ENCODE measurements at places on chromosomes 4 and X. TPM values are rescaled to one million over a fixed set of nuclear protein-coding genes. Genes with fewer than 3 reads are reported as not detected.

SMR3B gene
- total RNA-seq = not detected

FOXR2 gene
- total RNA-seq = not detected

AFM gene
- not detected for total RNA-seq

YIPF6 gene
- 7.4 TPM for total RNA-seq

CENPVL2 gene
- not detected for total RNA-seq

ZAR1 gene
- not detected for total RNA-seq

ANXA3 gene
- total RNA-seq = not detected

ANK2 gene
- not detected for total RNA-seq

MXRA5 gene
- not detected for total RNA-seq

GCNA gene
- total RNA-seq = 1.7 TPM

CRMP1 gene
- total RNA-seq = not detected

RIPPLY1 gene
- not detected for total RNA-seq

C1QTNF7 gene
- total RNA-seq = not detected

MAGEC3 gene
- not detected for total RNA-seq

CABS1 gene
- not detected for total RNA-seq

SPRY1 gene
- total RNA-seq = 19.6 TPM

NUDT11 gene
- 0.20 TPM for total RNA-seq

GPR34 gene
- not detected for total RNA-seq

KLHL13 gene
- 0.19 TPM for total RNA-seq

S100G gene
- not detected for total RNA-seq

KLF8 gene
- 6.2 TPM for total RNA-seq

TCEAL7 gene
- not detected for total RNA-seq

POU4F2 gene
- total RNA-seq = not detected

HGFAC gene
- 0.25 TPM for total RNA-seq

MAGEA1 gene
- total RNA-seq = not detected

BMX gene
- total RNA-seq = not detected

NHSL2 gene
- total RNA-seq = 1.3 TPM

RELL1 gene
- 50.3 TPM for total RNA-seq

RS1 gene
- not detected for total RNA-seq

TMSB15C gene
- total RNA-seq = 4.1 TPM

ENOX2 gene
- total RNA-seq = 4.0 TPM

CXCL1 gene
- total RNA-seq = not detected

TRMT10A gene
- total RNA-seq = 1.6 TPM

PIN4 gene
- 0.92 TPM for total RNA-seq

ARHGAP4 gene
- 463 TPM for total RNA-seq

MAGEE2 gene
- total RNA-seq = not detected

DCAF8L2 gene
- total RNA-seq = not detected

SSX1 gene
- not detected for total RNA-seq

LNX1 gene
- total RNA-seq = not detected

SMARCA1 gene
- total RNA-seq = 1.0 TPM

RAB41 gene
- not detected for total RNA-seq

NUP62CL gene
- 0.81 TPM for total RNA-seq

SLC38A5 gene
- 8.3 TPM for total RNA-seq

DSPP gene
- not detected for total RNA-seq

SEPTIN11 gene
- 8.1 TPM for total RNA-seq

All from CD4-positive, alpha-beta T cell (primary cell).